ENCODE measurements at places on chromosomes 2 and 18.

DNA sequence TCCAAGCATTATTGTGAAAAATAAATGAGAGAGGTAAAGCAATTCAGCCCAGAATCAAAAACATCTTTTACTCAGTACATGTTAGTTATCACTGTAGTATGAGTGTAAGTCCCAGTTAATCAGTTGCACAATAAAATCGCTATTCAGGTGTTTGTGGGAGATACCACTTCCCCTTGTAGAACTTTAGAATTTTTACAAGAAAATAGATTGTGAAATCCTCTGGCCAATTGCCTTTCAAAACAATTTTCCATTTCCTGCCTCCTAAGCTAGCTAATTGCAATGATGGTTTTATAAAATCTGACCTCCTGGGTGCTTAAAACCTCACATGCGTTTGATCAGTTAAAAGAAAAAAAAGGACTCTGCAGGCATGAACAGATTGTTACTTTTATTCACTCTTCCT, 332.5 kb downstream of the PID1 start:
- no peak for DNase-seq

DNA sequence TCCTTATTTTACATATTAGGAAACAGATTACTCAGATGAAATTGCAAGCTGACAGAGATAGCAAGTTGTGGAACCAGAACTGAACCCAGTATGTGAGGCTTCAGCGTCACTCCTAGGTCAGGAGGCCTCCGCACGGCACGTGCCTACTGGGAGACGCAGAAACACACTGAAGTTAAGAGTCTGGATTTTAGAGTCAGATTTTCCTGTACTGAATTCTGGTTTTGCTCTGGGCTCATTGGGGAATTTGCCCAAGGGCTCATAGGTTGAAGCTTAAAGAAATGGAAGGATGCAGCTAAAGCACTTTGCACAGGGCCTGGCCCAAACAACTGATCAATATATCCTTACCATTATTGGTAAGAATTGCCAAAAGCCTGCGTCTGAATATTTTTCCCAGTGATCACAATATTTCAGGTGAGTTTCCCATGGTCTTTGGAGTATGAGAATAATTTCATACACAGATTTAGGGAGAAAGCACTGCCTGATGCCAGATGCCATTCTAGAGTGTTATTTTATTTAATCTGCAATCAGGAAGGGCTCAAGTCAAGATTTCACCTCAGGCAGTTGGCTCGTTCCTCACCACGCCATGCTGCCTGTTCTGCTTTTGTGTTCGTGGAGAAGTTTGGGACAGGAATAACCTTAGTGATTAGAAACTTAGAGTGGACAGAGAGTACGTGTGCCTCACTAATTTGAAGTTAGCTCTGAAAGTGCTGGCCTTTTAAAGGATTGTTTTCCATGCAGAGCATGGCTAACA, 331.9 kb downstream of the MYCN start:
- DNase-seq = no peak

- DNase-seq = no peak
Measured at GRCh38 chr2:205656941-205657340, 25.4 kb upstream of the NRP2 start.

- no peak for DNase-seq
Measured at GRCh38 chr2:188675391-188676009, 298.7 kb upstream of the COL3A1 start.

GRCh38 chr2:64595397-64596176, 58.1 kb downstream of the SERTAD2 start:
- DNase-seq = no peak

- DNase-seq = no peak
Measured at GRCh38 chr2:196201229-196202009, 30.0 kb upstream of the STK17B start.

DNA sequence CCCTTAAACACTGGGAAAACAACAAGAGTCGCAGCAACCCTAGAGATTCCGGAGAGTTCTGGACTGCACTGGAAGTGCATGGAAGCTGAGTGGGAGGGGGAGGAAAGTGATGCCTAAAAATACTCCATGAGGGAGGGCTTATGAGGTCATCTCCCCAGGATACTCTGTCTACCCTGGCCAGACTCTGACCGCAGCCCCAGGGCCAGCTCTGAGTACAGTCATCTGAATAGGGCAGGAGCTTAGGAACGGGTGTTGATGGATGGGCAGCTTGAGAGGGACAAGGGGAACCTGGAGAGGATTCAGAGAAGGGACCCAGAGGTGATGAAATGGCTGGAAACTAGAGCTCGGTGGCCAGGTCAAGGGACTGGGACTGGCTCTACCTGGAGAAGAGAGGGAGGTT, 79.3 kb upstream of the IGFBP5 start:
- DNase-seq = no peak

DNA sequence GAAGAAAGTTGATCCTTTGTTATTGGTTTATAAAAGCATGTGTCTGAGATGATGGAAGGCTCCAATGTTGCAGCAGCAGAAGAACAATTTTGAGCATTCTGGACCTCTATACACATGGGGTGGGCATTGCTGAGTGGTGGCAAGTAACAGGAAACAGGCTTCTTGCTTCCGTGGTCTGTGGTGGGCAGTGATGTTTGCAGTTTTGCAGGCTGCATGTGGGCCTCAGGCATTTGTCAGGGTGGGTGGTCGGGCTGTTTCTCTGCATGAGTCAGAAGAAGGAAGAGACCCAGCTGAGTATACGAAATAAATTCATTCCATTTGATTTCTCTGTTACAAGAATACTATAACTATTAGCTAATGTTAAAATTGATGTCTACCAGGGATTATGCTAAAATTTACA, 239.5 kb upstream of the COL3A1 start:
- no peak for DNase-seq

DNA sequence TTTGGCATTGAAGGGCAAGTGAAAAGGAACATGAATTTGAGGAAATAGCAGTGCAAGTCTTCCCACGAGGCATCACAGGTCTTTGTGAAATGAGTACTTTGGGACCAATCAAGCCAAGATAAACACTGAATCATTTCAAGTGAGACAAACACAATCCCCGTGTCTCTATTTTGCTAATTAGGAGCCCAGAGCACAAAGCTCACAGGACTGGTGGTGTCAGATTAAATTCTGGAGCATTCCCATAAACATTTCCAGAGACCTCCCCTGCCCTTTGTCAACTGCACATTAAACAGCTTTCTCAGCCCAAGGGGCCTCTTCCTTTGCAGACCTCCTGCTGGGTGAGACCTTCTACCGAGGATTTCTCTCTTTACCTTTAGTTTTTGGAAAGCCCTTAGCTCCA, 50.7 kb downstream of the DAPL1 start:
- no peak for DNase-seq
